ENCODE measurements at places on chromosomes 16 and 17.
A peak's percentile ranks its signal among the peaks of the same experiment; 100 is the strongest.

- no peak for DNase-seq
Measured at GRCh38 chr17:66436631-66437030, 134.2 kb downstream of the PRKCA start.

DNA sequence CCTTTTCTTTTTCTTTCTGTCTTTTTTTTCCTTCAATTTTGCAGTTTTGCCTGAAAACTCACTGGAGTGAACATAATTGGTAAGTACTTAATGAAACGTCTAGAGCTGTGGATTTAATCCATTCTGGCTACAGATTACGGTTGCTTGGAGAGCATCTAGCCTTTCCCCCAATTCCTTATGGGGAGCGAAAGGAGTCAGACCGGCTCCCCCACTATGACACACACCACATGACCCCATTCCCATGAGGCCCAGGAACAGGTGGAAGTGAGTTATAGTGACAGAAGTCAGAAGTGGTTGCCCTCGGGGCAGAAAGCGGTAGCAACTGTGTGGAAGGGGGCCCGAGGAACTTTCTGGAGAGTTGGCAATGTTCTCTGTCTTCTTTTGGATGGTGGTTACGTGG, 41.2 kb downstream of the EMP2 start:
- DNase-seq, result no peak

GRCh38 chr16:27258241-27258734, 10.3 kb downstream of the NSMCE1 start:
- no peak for DNase-seq

DNA sequence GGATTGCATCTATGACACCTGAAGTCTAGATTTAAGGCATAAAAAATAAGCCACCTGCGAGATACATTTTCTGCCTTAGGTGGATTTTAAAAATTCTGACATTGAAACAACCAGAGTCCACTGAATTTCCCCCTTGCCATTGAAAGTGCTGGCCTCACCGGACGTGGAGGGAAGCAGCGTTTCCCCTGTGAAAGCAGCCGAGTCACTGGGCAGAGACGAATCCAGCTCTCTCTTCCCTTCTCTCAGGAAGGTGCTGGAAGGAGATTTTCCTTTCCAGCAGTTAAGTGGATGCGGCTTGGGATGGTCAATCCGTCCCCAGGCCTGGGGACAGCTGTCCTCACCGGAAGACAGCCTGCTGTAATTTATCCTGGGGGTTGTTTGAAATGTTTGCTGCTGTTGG, 270.9 kb upstream of the FOXF1 start:
- DNase-seq, result no peak

DNA sequence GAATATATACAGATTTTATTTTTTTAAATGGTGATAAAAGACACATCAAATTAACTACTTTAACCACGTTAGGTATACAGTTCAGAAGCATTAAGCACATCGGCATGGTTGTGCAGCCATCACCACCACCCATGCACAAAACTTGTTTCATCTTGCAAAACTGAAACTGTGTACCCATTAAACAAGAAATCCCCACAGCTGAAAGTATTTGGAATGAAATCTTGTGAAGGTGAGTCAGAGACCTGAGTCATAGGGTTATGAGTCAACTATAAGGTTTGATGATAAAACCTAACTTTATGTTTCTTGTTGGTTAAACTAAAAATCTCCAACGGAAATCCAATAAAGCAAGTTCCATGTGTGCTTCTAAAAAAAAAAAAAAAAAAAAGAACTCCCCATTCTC, 561.6 kb upstream of the PSMD7 start:
- no peak for DNase-seq

DNA sequence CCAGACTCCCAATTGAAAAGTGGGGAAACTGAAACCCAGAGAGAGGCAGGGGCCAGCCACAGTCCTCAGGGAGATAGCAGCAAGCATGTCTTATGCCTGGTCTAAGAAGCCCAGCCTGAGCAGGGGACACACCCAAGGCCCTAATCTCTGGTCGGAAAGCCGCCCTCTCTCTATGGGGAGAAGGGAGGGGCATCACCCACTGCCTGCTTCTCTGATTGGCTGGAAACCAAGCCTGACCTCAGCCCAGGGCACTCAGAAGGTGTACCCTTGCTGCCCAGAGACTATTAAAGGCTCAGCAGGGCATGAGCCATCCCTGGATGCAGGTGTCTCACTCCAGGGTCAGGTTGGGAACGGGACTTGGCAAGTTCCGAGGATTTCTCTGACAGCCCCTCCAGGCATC, 5.7 kb upstream of the KRT13 start:
- DNase-seq, result no peak

GRCh38 chr16:9820476-9821246, 361.6 kb downstream of the GRIN2A start:
- peak; percentile 57 for DNase-seq

GRCh38 chr17:42659079-42659931, at the start of gene TUBG2:
Gene TUBG2, plus strand, starts transcription at chr17:42659284. Its CDS starts 220 bp downstream, at chr17:42659504.
- peak; percentile 80 for DNase-seq

DNA sequence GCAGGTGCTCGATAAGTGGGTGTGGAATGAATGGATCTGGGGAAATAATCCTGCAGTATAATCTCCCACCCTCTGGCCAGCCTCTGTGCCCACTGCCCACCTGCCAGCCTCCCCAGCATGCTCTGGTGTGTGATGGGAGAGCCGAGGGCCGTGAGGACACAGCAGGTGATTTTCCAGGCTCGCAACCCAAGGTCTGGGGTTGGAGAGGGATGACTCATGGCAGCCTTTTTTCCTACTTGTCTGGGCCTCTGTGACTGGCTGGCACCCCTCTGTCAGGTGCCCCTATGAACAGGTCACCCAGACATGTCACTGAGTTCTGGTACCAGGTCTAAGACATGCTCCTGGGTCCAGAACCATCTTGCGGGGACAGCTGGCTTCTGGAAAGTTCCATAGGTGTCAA, 385.7 kb upstream of the TNRC6C start:
- no peak for DNase-seq

GRCh38 chr17:28774206-28774605, 30.4 kb downstream of the TRAF4 start:
- DNase-seq, result no peak

DNA sequence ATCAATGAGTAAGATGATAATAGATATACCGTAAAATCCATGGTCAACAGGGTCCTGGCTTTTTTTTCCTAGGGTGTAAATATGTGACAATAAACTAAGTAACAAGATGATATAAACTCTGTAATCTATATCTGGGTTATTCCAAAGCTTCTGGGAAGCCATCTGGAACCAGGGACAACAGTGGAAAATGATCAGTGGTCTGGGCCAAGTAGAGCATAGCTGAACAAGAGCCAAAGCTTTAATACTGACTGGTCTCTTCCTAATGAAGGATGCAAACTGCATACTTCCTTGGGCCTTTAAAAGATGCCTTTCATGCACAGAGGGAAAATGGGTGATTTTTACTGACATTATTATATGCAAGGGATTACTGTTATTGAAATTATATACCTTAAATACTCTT, 8.9 kb downstream of the CA10 start:
- no peak for DNase-seq

GRCh38 chr17:43898446-43898845, 8.9 kb downstream of the MPP2 start:
- no peak for DNase-seq

- DNase-seq, result no peak
Measured at GRCh38 chr16:27156579-27156978, 46.7 kb upstream of the KDM8 start.

- DNase-seq, result no peak
Measured at GRCh38 chr16:77551357-77551756, 116.5 kb upstream of the ADAMTS18 start.

- no peak for DNase-seq
Measured at GRCh38 chr17:8204761-8205555, 5.4 kb downstream of the AURKB start.

Data from pons (tissue), 1 donor.